ENCODE measurements at places on chromosomes 16 and 17.
A peak's percentile ranks its signal among the peaks of the same experiment; 100 is the strongest.

DNA sequence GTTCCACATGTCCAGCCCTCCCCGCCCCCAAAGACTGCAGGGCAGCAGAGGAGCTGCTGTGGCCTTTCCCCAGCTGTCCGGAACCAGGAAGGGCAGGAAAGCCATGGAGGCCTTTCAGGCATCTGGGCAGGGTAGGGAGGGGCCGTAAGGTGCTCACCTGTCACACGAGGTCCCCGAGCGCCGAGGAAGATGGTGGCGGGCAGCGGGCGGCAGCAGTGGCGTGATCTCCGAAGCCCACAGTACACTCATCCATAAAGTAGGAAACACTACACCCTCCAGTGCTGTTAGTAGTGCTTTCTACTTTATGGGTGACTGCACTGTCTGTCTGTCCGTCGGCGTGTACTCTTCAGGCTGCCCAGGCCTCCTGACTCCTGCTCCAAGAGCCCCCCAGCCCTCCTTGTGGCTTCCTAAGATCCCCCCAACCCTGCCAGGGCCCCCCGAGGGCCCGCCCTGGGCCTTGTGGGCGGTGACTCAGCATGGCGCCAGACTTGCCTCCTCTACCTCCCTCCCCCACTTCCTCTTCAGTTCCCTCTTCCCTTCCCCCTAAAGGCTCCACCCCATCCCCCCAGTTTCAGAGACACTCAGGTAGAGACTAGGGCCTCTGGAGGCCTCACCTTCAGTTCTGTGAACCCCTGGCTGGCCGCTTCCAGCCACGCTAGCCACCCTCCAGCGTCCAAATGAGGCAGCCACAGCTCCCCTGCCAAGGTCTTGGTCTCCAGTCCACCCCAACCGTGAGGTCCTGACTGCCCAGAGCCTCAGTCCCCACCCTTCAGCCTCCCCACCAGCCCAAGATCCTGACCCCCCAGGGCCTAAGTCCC, 2.6 kb upstream of the TSPOAP1 start:
- no peak for DNase-seq

DNA sequence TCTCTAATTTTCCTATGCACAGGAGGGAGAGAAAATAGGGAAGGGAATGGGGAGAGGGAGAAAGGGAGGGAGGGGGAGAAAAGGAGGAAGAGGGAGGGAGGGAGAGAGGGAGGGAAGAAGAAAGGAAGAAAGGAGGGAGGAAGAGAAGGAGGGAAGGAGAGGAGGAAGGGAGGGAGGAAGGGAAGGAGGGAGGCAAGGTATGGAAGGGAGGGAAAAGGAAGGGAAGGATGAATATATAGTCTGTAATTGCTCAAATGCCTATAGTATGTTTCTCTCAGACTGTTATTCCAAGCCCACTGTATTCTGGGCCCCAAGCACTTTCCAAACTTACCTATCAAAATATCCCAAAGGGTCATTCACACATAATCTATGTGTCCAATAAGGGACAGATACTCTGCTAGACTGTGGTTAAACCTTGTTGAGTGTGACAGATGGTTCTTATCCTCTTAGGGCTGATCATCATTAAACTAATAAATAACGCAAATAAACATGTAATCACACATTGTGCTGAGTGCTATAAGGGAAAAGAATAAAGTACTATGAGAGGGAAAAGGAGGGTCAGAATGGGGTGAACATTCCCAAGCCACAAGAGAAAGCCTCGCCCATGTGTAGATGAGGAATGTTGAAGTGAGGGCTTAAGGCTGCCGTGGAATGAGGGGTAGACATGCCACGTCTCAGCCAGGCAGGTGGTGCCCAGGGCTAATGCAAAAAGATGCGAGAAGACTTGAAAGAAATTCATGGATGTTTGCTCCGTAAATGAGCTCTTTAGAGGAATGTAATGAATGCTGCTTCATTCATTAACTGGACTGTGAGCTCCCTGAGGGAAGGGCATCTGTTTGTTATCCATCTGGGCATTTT, 30.6 kb downstream of the ASIC2 start:
- DNase-seq = no peak

GRCh38 chr17:57927048-57927723, 28.0 kb downstream of the CUEDC1 start:
- DNase-seq = no peak

DNA sequence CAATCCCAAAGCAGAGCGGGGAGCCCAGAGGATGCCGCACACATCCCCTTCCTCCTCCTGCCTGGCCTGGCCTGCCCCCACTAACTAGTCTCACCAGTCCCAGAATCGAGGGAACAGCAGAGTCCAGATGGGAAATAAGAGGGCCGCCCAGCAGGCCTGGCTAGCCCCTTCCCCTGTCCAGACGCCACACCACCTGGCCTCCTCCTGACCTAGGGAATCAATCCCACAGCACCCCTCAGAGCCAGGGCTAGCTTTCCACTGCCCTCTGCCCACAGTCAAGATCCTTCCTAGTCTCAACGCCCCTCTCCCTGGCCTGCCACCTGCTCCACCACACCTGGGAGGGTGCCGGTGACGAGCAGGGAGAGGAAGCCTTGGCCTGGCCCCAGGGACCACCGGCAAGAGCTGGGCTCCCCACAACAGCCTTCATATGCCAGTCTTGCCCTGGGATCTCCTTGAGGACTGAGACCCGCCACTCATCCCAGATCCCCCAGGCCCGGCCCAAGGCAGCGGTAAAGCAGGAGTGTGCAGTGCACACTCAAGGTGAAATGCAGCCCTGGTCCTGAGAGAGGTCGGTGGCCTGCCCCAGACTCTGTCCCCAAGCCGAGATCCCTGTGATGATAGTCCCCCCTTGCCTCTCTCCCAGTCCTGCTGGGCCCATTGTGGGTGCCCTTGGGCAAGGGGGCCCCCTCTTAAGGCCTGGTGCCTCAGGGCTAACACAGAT, 27.9 kb downstream of the KATNB1 start:
- no peak for DNase-seq

- DNase-seq = no peak
Measured at GRCh38 chr16:22008215-22009059, 526 bp downstream of the MOSMO start.

DNA sequence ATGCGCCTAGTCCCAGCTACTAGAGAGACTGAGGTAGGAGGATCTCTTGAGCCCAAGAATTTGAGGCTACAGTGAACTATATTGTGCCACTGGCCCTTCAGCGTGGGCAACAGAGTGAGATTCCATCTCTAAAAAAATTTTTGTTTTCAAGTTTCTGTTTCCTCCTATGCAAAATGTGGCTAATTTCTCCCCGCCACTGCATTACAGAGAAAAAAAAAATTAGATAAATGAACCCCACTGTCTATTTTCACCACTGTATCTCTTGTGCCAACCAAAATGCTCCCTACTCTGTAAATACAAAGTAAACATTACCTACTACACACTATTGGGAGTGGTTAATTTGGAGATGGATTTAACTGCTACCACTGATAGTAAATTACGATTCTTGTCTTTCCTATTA, 2.0 kb downstream of the MARF1 start:
- no peak for DNase-seq

GRCh38 chr17:49969795-49970389, 902 bp downstream of the DLX4 start:
- no peak for DNase-seq

- DNase-seq = no peak
Measured at GRCh38 chr16:66395806-66396555, 29.5 kb downstream of the CDH5 start.

GRCh38 chr17:67431249-67432015, 54.4 kb downstream of the PITPNC1 start:
- no peak for DNase-seq

- DNase-seq = no peak
Measured at GRCh38 chr16:4683255-4684057, 9.9 kb upstream of the NUDT16L1 start.

- no peak for DNase-seq
Measured at GRCh38 chr17:65278050-65278819, 141.1 kb downstream of the RGS9 start.

- no peak for DNase-seq
Measured at GRCh38 chr16:48231727-48232492, 12.2 kb upstream of the LONP2 start.

GRCh38 chr16:84040823-84041820, 1.5 kb downstream of the SLC38A8 start:
- peak; percentile 17 for DNase-seq

DNA sequence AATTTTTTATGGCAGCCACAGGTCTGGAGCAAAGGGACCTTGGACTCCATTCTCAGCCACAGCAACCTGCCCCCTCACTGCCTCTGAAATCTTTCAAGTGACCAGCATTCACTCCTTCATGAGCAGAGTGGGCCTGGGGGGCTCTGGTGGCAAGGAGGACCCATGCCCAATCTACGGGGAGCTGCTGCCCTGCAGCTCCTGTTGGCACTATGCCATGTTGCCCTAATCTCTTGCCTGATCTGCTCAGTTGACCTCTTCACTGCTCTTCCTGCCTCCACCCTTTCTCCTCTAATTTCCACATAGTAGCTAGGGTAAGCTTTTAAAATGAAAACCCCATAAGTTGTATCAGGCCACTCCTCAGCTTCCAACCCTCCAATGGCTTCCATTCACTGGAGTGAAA, 2.9 kb upstream of the PRKCB start:
- no peak for DNase-seq

DNA sequence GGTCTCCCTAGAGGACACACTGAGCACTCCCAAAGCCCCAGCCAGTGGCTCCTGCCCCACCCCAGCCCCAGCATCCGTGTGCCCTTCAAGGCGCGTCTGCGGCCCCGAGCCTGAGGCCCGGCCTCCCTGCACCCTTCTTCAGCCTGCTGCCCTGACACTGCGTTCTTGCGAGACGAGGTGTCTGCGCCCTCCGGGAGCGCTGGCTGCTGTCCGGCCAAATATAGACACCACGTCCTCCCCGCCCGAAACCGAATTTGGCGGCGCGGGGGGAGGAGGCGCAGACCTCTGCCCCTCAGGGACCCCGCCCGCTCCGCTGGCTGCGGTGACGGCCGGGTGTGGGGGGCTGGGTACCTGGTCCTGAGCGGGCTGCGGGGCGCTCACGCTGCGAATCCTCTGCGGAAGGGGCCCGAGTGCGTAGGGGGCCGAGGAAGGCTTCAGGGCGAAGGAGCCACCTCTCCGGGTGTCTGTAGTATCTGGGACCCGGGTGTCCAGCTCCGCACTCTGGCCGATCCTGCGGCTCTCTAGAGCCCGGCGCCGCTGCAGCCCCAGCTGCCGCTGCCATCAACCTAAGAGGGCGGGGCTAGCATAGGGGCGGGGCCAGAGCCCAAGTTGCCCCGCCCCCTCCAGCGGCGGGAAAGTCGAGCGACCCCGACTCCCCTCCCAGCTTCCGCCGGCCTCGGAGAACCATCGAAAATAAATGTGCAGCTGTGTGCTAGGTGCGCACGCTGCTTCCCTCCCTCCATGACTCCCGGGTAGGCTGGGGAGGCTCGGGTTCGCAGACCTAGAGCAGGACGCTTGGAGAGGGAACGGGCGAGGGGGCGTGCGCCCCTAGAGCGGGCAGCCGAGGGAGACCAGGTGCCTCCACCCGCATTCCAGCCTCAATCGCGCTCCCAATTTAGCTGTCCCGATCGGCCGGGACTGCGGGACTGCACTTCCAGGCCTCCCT, at the start of gene CORO6:
CORO6 (minus strand) TSS at position 576 of the 946 bp plus-strand sequence. CDS start 1,491 bp downstream, outside the sequence.
- peak; percentile 51 for DNase-seq

DNA sequence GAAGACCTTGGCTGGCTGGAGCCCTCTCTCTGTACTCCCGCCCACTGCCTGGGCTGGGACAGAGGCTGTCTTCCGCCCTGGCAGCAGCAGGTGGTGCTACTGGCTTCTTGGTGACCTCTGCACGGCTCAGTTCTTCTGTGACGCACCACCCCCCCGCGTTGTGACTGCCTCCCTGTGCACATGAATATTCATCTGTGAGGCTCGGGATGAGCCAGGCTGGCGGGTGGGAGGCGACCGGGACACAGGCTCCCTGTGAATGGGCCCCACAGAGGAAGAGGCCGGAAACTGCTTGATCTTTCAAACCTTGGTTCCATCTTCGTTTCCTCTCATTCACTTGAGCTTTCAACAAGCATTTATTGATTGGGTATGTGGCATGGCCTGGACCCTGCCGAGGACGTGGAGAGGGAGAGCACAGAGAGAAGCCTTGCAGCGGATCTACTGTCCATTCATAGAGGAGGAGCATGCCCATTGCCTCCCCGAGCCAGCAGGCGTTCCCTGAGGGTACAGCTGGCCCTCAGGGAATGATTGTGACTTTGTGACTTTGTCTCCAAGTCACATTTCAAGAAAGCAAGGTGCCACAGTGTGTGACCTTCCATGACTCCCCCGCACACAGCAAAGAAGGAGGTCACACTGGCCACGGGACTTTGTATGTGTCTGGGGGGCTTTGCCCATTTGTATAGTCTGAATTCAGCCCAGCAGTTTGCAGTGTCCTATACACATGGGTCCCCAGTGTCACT, 45.0 kb downstream of the B9D1 start:
- peak; percentile 63 for DNase-seq

DNA sequence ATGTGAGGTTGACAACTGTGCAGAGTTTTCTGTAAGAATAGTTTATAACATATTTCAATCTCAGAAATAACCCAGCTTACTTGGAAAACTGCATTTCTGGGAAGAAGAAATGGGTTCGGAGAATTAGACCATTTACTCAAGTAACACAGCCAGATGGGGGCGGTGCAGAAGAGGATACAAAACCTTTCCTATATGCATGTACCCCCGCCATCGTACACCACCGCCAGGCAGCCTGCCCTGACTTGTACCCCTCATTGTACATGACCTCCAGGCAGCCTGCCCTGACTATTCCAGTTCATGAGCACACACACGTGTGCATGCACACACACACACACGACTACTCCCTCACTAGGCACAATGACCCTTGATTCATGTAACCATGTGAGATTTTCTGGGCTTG, 154.0 kb downstream of the C16orf78 start:
- DNase-seq = no peak

GRCh38 chr16:1184980-1185379, 32.1 kb downstream of the CACNA1H start:
- no peak for DNase-seq
